ENCODE measurements at places on chromosomes 7 and 10. TPM values are rescaled to one million over a fixed set of nuclear protein-coding genes. Genes with fewer than 3 reads are reported as not detected.

GRCh38 chr7:67773081-67773480, 776.4 kb downstream of the TYW1 start:
- no peak for DNase-seq

DNA sequence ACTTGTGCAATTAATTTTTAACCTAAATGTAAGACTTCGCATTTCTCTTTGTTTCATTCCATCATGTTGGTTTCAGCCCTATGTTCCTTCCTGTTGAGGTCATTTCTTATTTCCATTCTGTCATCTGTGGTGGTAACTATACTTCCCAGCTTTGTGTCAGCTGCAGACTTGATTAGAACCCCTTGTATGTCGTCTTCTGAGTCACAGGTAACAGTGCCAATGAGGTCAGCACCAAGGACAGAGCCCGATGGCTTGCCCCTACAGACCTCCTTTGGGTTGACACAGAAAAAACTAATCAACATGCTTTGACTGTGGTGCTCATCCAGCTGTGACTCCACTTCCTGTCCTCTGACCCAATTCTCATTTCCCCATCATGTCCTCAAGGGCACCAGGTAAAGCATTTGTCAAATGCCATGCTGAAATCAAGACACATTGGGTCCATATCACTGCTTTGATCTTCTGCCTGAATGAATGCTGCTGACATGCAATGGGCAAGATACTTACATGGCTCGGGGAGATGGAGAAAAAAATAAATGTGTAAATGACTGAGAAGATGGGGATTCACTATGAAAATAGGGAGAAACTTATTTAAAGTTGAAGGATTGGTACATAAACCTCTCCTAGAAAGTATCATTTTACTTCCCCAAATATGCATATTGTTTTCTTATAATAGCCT, 25.6 kb upstream of the CRTAC1 start:
- no peak for DNase-seq

DNA sequence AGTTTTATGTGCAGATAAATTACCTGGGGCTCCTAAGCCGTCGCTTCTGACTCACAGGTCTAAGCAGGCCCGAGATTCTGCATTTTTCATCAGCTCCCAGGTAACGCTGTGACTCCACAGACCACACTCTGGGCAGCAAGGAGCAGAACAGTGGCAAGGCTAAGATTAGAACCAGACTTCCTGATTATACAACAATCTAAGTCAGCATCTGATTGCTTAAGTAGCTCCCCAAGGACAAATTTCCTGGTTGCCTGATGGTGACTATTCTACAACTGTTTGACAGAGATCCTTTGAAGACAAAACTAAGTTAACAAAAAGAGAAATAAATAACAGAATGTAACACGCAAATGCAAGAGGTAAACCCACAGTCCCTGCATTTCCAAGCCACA, 69.0 kb downstream of the CREB3L2 start:
- no peak for DNase-seq

The GLI3 gene
- total RNA-seq = 0.07 TPM
